ENCODE measurements at places on chromosomes 7 and 10.

DNA sequence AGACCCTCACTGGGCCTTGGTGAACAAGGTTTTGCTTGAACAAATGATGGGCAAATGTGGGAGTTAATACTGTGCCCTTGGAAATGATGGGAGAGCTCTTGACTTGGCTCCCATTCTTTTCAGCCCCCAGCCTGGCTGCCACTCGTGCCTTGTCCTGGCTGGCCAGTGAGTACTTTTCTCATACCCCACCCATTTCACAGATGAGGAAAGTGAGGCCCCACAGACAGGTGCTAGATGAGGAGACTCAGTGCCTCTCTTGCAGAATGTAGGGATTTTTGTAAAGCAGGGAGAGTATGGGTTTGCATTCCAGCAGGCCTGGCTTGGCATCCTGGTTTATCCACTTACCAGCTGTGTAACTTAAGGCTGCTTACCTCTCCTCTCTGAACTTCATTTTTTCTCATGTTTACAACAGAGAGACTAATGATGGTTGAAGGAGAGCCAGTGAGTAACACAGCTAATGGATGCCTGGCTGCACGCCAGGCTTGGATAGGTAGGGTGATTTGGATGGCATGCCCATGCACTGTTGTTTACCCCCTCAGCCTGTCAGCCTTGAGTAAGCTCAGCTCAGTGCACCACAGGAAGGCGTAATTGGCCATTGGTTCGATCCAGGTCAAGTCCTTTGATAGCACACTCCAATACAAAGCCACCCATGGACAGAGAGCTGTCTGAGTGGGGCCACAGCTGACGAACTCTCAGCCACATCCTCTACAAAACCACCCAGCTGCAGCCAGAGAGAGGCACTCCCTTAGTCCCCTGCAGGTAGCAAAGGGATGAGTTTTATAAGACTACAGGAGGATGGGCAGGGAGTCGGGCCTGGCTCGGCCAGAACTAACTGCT lies 436.8 kb downstream of the RPS24 start:
- no peak for DNase-seq
- H3K27ac ChIP-seq: no peak overlapping the region
- no peaks in the 10 kb centered on the region for H3K27me3 ChIP-seq
- H3K36me3 ChIP-seq: no peaks in the 10 kb centered on the region
- H3K4me1 ChIP-seq: no peaks in the 10 kb centered on the region

- no peaks in the 10 kb centered on the region for H3K36me3 ChIP-seq
- no peak overlapping the region for H3K4me3 ChIP-seq
- no peak overlapping the region for H3K27ac ChIP-seq
- no peaks in the 10 kb centered on the region for H3K27me3 ChIP-seq
- no peaks in the 10 kb centered on the region for H3K4me1 ChIP-seq
- DNase-seq: no peak
Observed at GRCh38 chr10:116915340-116915739, 66.0 kb downstream of the ENO4 start.

- no peaks in the 10 kb centered on the region for H3K27me3 ChIP-seq
- H3K4me3 ChIP-seq: no peak overlapping the region
- no peaks in the 10 kb centered on the region for H3K4me1 ChIP-seq
- no peak overlapping the region for H3K27ac ChIP-seq
- H3K36me3 ChIP-seq: no peaks in the 10 kb centered on the region
Observed at GRCh38 chr10:110815354-110816004, 56.2 kb upstream of the PDCD4 start.

GRCh38 chr10:58063861-58064480 lies 203.7 kb downstream of the IPMK start:
- no peaks in the 10 kb centered on the region for H3K27me3 ChIP-seq
- H3K4me3 ChIP-seq: no peak overlapping the region
- no peak for DNase-seq
- H3K27ac ChIP-seq: no peak overlapping the region
- H3K36me3 ChIP-seq: no peaks in the 10 kb centered on the region

DNA sequence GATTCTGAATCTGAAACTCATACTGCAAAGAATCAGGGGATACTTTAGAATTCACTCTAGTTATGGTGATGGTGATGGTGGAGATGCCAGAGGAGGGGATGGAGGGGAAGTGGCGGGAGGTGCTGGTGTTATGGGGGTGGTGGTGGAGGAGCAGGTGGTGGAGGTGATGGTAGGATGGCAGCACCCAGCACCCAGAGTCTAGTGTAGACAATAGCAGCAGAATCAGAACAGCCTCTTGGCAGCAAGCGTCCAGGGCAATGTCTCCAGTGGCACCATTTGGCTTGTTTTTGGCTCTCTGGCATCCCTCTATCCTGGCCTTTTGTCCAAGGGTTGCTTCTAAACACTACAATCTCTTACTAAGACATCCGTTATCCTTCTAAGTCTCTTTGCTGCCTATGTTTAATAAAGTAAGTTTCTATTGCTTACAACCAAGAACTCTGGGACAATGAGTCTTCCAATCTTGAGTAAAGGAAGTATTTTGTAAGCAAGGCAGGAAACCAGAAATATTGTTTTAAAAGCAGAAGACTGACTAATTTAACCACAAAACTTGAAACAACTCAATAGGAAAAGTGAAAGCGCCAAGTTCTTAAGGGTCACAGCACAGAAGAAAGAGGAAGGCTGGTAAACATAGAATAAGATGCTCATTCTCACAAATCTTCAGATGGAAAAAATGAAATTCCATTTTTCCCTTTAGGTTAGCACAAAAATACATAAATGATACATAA lies 42.4 kb upstream of the GDF10 start:
- no peaks in the 10 kb centered on the region for H3K27me3 ChIP-seq
- peaks cover 73% of the 10 kb centered on the region for H3K4me1 ChIP-seq
- H3K4me3 ChIP-seq: no peak overlapping the region
- peak overlapping the region; percentile 3 for H3K27ac ChIP-seq
- no peak for DNase-seq
- H3K36me3 ChIP-seq: no peaks in the 10 kb centered on the region

DNA sequence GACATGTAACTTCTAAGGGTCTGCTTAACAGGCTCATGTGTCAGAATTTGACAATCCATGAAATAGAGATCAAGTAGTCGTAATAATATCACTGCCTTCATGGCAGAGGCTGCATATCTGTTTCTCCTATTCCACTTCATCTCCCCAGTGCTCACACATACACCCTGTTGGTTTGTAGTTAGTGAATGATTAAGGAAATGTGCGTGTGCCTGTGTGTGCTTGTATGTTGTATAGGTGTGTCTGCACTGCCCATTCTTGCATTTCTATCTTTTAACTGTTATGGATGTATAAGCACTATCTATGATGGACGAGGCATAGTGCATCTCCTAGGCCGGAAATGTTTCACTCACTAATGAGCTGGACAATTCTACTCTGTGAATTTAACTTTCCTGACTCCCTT lies 985.2 kb downstream of the LRMDA start:
- H3K27ac ChIP-seq: no peak overlapping the region
- no peak overlapping the region for H3K4me3 ChIP-seq
- H3K4me1 ChIP-seq: no peaks in the 10 kb centered on the region
- DNase-seq: no peak

GRCh38 chr7:117135553-117135891 lies 182.2 kb downstream of the ST7 start:
- no peak overlapping the region for H3K27ac ChIP-seq
- H3K27me3 ChIP-seq: no peaks in the 10 kb centered on the region
- no peaks in the 10 kb centered on the region for H3K4me1 ChIP-seq
- no peak overlapping the region for H3K4me3 ChIP-seq
- no peaks in the 10 kb centered on the region for H3K36me3 ChIP-seq

- H3K36me3 ChIP-seq: no peaks in the 10 kb centered on the region
- H3K27ac ChIP-seq: no peak overlapping the region
- DNase-seq: no peak
- H3K27me3 ChIP-seq: no peaks in the 10 kb centered on the region
Observed at GRCh38 chr7:53491051-53491450, 455.6 kb downstream of the POM121L12 start.

GRCh38 chr10:49393301-49393700 lies 2.6 kb downstream of the DRGX start:
- H3K4me1 ChIP-seq: peaks cover 14% of the 10 kb centered on the region
- no peak overlapping the region for H3K4me3 ChIP-seq
- H3K27me3 ChIP-seq: peaks cover 30% of the 10 kb centered on the region
- DNase-seq: no peak

DNA sequence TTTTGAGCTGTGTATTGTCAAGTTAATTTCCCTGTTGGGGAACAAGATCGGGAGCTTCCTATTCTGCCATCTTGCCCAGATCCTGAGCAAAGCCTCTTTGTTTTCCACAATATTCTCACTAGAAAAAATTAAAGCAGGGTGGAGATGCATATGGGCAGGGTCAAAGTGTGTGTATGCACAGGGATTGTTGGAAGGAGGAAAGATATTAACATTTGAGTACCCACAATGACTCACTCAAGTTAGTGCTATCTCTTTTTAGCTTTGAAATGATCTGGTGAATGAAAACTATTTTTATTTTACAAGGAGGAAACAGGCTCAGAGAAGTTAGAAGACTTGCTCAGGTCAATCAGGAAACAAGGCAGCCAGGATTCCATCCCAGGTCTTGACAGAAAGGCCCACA lies 6.7 kb upstream of the BTBD16 start:
- H3K36me3 ChIP-seq: no peaks in the 10 kb centered on the region
- DNase-seq: no peak
- H3K27ac ChIP-seq: no peak overlapping the region

DNA sequence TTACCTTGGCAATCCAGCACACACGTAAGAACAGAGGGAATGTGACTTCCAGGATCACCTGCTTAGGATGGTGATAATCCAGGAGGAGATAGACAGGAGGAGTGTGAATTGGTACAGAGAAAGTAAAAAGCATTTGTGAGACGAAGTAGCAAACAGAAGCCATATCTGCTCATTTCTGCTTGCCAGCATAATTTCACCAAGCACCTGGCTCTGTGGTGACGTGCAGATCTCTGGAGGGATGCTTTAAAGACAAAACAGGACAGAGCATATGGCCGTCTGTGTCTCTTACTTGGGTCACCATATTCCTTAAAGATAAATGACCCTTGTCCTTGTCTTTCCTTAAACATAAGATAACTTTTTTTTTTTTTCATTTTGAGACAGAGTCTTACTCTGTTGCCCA lies 90.2 kb upstream of the ARHGAP21 start:
- DNase-seq: no peak
- no peaks in the 10 kb centered on the region for H3K4me1 ChIP-seq
- H3K36me3 ChIP-seq: no peaks in the 10 kb centered on the region
- H3K27me3 ChIP-seq: no peaks in the 10 kb centered on the region
- no peak overlapping the region for H3K27ac ChIP-seq
- H3K4me3 ChIP-seq: no peak overlapping the region

DNA sequence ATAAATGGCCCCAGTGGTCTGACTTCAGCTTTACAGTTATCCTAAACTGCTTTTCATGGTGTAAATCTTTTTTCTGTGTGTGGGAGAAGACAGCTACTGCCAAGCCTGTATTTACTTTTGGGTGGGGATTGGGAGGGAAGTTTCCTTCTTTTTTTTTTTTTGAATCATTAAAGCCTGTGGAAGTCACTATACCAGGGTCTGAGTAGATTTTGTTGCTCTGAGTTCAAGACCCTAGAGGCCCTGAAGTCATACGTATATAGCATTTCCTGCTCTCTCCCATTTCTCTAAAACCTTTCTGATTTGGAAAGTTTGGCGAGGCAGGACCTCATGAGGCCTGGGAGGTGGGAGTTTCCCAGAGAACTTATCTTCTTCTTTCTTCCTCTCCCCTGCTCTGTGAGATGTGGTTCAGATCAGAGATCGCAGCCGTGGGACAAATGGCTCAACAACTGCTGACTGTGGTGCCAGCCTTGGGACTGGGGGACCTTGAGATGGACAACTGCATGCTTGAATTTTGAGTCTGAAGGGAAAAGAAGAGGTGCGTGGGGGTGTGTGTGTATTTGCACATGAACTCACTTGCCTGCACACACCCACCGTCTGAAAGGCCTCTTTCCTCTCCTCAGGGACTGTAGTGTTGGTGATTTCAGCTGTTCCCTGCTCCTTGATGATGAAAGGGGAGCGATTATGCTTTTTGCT lies 18.1 kb downstream of the LRMDA start:
- H3K27ac ChIP-seq: no peak overlapping the region
- no peaks in the 10 kb centered on the region for H3K36me3 ChIP-seq
- H3K4me1 ChIP-seq: no peaks in the 10 kb centered on the region
- no peak for DNase-seq

GRCh38 chr7:132492823-132493445 lies 83.3 kb downstream of the PLXNA4 start:
- no peaks in the 10 kb centered on the region for H3K4me1 ChIP-seq
- no peaks in the 10 kb centered on the region for H3K36me3 ChIP-seq
- no peak for DNase-seq
- no peak overlapping the region for H3K4me3 ChIP-seq
- H3K27me3 ChIP-seq: no peaks in the 10 kb centered on the region

DNA sequence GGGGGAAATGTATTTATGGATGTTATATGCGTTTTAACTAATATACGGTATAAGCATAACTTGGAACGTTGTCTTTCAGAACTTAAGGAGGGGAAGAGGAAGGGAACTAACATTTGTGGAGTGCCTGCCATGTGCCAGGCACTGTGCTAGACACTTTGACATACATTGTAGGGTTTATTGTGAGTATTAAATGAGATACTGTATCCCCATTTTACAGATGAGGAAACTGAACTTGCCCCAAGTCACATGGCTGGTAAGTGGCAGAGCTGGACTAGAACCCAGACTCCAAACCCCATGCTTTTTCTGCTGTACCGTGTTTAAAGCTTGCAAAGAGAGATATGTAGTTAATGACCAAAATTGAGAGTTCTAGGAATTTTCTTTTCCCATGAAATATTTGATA lies 74.6 kb downstream of the CREM start:
- H3K27ac ChIP-seq: no peak overlapping the region
- H3K36me3 ChIP-seq: no peaks in the 10 kb centered on the region
- no peaks in the 10 kb centered on the region for H3K27me3 ChIP-seq
- no peak overlapping the region for H3K4me3 ChIP-seq
- no peak for DNase-seq

GRCh38 chr10:115321360-115321759 lies 228.2 kb downstream of the ATRNL1 start:
- H3K4me1 ChIP-seq: no peaks in the 10 kb centered on the region
- H3K27me3 ChIP-seq: no peaks in the 10 kb centered on the region
- no peak for DNase-seq
- no peak overlapping the region for H3K4me3 ChIP-seq
- H3K36me3 ChIP-seq: no peaks in the 10 kb centered on the region
- H3K27ac ChIP-seq: no peak overlapping the region

- H3K27me3 ChIP-seq: no peaks in the 10 kb centered on the region
- H3K27ac ChIP-seq: no peak overlapping the region
- no peaks in the 10 kb centered on the region for H3K4me1 ChIP-seq
- no peak overlapping the region for H3K4me3 ChIP-seq
- no peaks in the 10 kb centered on the region for H3K36me3 ChIP-seq
Observed at GRCh38 chr10:124125305-124126116, 32.1 kb upstream of the CHST15 start.

- no peaks in the 10 kb centered on the region for H3K27me3 ChIP-seq
- no peak overlapping the region for H3K27ac ChIP-seq
- DNase-seq: no peak
- no peaks in the 10 kb centered on the region for H3K36me3 ChIP-seq
- no peaks in the 10 kb centered on the region for H3K4me1 ChIP-seq
- no peak overlapping the region for H3K4me3 ChIP-seq
Observed at GRCh38 chr7:110604885-110605284, 486.0 kb upstream of the LRRN3 start.
